RPMI8226 (cell line): ENCODE measurements at places on chromosomes 5 and 9.

- DNase-seq: no peak
These were observed 62.5 kb upstream of the ITGA1 start for GRCh38 chr5:52725065-52725746.

DNA sequence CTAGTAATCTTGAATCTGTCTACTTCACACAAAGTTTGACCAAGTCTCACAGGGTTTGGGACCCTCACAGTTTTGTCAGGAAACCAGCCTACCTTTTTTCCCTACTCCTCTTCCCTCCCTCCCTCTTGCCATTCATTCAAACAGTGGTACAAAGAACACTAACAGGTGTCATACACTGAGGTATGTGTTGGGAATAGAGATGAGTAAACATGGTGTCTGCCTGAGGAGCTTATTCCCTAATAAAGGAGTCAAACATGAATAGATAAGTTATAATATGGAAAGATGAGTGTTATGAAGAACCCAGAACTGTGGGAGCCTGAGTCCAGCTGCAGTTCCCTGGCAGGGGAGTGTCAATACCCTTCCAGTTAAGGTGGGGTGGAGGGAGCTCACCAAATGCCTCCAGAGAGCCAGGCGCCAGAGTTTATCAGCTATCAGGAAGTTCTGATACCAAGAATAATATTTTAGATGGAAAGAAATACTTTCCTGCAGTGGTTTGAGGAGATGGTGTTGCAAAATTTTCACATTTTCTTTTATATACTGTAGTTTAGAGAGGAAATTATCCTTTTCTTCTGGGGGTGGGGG lies 183.4 kb upstream of the NR3C1 start:
- no peak for DNase-seq

DNA sequence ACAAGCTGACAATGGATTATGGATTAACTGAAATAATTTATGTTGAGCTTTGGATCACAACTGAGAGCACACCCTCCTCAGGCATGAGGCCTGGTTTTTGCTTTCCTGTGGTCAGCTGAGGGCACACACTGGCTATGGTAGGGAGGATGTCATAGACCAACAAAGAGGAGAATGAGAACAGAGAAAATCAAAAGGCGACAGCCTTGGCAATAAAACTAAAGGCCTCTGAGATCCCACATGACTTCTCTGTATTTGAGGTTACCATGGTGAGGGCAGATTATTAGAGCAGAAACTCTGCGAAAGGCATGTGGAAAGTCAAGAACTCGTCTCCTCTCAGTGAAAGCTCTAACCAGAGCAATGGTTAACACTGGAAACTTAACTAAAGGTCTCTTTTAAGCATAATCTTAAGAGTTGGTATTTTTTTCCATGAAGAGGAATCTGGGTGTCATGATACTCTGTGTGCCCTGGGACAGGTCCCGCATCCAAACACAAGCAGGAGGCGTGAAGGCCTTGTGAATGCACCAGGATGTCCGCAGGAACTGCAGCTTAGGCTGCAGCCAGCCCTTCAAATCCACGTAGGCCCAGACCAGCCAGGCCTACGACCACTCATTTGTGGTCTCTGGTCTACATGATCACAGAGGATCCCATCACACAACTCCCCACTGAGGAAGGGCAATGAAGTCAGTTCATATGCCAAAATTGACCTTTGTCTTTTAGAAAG lies 12.4 kb upstream of the MEIKIN start:
- DNase-seq: no peak

- no peak for DNase-seq
These were observed 85.3 kb downstream of the XRCC4 start for GRCh38 chr5:83162601-83163000.

GRCh38 chr5:132841305-132841704 lies 10.9 kb upstream of the SHROOM1 start:
- no peak for DNase-seq

GRCh38 chr5:136057401-136058038 lies 28.7 kb downstream of the TGFBI start:
- no peak for DNase-seq

DNA sequence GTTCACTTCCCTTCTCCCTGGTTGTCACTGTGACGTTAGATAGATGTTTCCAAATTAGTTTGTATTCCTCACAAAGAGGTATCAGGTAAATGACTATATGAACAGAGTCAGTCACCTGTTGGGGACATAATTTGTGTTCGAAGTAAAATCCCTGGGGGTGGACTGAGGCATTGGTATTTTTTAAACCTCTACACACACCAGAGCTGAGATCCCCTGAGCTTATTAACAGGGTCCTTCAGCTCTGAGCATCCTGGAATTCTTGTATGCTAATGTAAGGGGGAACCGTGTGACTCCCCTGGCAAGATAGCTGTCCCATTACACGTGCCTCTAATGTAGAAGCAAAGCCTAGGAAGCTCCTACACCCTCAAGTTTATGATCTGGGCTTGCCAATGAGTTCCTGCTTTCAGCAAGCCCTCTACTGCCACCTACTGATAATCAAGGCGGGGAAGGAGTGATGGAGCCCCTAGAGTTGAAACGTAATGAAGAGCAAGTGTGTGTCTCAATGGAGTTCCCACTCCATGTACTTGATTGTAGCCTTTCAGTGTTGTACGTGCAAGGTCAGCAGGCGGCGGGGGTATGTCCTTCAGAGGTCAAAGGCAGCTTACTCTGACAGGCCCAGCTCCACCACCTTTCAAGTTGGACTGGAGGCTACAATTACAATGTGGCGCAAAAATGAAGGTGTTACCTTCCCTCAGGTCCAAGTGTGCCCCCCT lies 14.4 kb downstream of the PRKACG start:
- DNase-seq: peak; percentile 74

DNA sequence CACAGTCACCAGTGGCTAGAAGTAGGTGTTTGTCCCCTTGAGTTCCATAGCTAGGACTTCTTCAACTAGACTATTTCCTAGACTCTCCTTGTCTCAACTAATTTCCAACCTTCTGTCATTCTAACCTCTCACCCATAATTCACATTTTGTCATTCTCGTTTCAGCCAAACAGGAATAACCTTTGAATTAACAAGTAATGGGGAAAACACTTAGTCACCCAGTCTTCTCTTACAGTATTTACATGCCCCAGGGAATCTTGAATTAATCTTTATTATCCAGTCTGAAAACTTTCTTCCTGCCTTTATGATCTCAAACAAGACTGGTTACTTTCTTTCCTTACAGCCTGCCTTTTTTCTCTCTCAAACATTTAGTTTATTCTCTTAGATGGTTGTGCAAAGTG lies 63.3 kb upstream of the RUSC2 start:
- DNase-seq: no peak

GRCh38 chr9:90969021-90969675 lies 167.5 kb downstream of the SYK start:
- DNase-seq: no peak

DNA sequence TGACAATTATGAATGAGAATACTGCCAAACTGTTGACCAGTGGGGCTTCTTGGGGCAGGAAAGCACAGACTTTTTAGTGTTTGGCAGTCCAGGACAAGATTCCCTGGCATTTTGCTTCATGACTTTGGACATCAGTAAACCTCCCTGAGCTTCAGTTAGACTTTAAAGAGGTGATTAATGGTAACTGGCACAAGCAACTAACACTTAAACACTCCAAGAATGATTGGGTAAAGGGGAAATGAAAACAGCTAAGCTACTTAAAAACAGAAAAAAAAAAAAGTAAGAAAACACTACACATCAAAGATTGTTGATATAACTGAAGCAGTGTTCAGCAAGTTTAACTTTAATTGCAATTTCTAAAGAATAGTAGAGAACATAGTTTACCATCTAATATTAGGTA lies 13.4 kb downstream of the PAIP1 start:
- DNase-seq: no peak

GRCh38 chr9:79764374-79764773 lies 192.6 kb downstream of the TLE4 start:
- DNase-seq: no peak

DNA sequence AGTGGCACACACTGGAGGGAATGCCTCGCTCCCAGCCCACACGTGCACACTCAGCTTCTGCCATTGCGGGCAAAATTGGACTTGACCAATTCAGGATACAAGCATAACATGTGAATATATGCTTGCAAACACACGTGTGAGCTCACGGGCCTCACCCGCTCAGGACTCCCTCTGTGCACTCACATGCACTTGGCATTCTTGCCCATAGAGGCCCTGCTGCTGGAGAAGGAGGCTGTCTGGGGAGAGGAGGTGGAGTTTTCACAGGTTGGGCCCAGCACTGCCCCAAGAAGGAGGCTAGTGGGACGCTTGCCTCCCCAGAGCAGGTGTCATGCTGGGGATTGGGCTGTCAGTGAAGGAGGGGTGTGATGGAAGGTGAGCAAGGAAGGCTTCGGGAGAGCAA lies 1.7 kb downstream of the MYMK start:
- DNase-seq: peak; percentile 52

GRCh38 chr5:147303251-147303650 lies 68.4 kb downstream of the STK32A start:
- DNase-seq: no peak

DNA sequence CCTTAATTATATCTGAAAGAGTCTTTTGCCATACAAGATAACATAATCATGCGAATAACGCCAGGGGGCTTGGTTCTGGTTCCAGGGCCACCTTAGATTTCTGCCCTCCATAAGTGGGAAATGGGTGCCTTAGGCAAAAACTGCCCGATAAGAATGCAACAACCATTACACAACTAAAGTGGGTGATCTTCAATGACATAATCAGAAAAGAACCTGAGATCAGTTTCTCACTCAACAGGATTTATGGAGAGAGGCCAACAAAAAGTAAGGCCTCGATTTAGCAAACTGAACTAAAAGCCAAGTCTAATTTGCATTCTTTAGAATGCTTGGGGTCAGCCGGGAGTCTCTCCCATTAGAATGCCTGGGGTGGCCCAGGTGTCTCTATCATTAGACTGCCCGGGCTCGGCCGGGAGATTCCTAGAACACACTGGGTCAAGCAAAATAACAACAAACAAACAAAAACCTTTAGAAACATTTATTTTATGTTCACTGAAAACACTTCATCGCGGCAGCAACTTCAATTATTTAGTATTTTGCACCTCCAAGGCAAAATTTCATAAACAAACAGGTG lies 194.8 kb downstream of the AUH start:
- DNase-seq: peak; percentile 59

DNA sequence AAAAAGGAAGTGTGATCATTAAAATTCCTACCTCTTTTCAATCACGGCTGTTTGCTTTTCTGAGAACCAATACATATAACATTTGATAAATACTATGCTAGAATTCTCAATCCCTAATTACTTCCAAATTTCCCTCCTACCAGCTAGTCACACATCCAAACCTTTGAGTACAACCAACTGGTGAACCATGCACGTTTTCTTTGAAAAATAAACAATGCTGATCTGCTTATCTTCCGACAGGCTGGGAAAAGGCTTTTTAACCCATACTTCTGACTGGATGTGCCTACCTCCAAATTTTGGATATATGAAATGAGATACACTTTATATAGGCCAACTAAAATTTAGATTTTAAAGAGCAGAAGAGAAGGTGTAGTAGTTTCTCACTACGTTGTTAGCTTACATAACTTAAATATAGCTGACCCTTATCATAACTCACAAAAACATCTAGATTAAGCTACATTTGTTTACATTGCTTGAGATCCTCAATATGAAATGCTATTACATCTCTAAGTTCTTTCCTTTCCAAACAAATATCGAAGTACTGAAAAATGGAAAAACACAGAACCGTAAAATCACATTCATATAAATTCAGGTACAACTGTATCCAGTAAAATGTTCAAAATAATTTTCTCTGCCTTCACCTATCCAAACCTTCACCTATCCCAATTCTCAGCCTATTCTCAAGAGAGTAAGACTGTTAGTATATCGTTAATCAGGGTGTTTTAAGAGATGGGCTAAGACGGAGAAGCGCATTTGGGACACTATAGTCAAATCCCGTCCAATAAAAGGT lies 2.1 kb downstream of the NR3C1 start:
- no peak for DNase-seq

- no peak for DNase-seq
These were observed 133.8 kb upstream of the DAB2 start for GRCh38 chr5:39558541-39558940.

DNA sequence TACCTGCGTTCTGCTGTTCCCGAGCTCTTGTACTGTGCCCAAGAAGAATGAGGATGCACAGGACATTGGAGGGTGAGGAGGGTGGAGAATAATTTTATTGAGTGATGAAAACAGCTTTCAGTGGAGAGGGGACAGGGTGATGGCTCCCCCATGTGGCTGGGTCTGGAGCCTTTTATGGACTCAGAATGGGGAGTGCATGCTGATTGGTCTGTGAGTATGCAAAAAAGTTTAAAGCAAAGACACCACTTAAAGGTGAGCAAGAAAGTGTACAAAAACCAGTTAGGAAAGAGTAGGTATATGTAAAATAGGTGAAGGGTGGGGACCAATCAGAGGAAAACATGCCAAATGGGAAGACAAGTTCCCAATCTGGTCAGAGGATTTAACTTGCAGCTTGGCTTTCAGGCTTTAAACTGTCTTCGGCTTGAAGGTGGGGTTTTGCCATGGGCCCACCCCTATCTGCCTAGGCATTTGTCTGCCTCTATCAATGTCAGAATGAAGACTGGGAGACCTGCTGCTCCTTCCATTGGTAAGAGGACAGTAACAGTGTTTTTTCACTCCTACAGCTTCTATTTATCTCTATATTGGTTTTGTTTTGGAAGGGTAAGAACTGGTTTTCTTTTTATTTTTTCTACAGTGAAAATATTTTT lies 118.0 kb upstream of the RAI14 start:
- no peak for DNase-seq

DNA sequence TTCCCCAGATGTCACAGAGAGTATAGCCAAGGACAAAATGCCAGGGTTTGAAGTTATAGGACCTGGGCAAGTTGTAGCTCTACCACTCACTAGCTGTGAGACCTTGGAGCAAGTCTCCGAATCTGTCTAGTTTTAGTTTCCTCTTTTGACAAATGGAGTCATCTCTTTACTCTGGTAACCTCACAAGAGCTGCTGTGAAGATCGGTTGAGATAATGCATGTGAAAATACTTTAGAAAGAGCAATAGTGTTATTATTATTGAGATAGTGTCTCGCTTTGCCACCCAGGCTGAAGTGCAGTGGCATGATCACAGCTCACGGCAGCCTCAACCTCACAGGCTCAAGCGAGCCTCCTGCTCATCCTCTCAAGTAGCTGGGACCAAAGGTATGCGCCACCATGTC lies 117.9 kb upstream of the NR5A1 start:
- DNase-seq: no peak

- DNase-seq: no peak
These were observed 46.9 kb upstream of the CEP78 start for GRCh38 chr9:78189001-78189400.

DNA sequence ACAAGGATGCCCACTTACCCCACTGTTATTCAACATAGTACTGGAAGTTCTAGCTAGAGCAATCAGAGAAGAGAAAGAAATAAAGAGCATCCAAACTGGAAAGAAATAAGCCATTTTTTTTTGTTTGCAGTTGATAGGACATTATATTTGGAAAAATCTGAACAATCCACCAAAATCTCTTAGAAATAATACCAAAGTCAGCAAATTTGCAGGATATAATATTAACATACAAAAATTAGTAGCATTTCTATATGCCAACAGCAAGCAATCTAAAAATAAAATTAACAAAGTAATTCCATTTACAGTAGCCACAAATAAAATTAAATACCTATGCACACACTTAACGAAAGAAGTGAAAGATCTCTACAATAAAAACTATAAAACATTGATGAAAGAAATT lies 599.3 kb downstream of the CDH9 start:
- DNase-seq: no peak

GRCh38 chr9:97474372-97474925 lies 27.0 kb upstream of the TMOD1 start:
- DNase-seq: no peak
